Hair follicular keratinocyte (primary cell): ENCODE measurements at places on chromosomes 12 and 14. TPM values are rescaled to one million over a fixed set of nuclear protein-coding genes. Genes with fewer than 3 reads are reported as not detected.

Gene GALNT16
- not detected in 2 replicates for total RNA-seq

Gene RFLNA
- total RNA-seq = 26.7 and 27.3 TPM in 2 replicates

Gene POLE2
- total RNA-seq = 12.7 and 24.0 TPM in 2 replicates

Gene KRT72
- total RNA-seq = not detected in 2 replicates

Gene CTSG
- not detected in 2 replicates for total RNA-seq

Gene KRT85
- total RNA-seq = not detected in 2 replicates

Gene CCDC175
- total RNA-seq = not detected in 2 replicates

Gene EFS
- total RNA-seq = 8.2 and 10.1 TPM in 2 replicates

Gene ITGA5
- 186 and 267 TPM in 2 replicates for total RNA-seq

Gene KERA
- total RNA-seq = not detected in 2 replicates

Gene DENND5B
- total RNA-seq = 4.1 and 5.7 TPM in 2 replicates

Gene CDH24
- 6.0 and 8.8 TPM in 2 replicates for total RNA-seq

Gene TRAFD1
- 22.7 and 24.9 TPM in 2 replicates for total RNA-seq

Gene GYS2
- total RNA-seq = not detected in 2 replicates

Gene ALKBH2
- total RNA-seq = 22.8 and 33.6 TPM in 2 replicates

Gene CD163
- not detected in 2 replicates for total RNA-seq

Gene SAMD15
- total RNA-seq = 0.19 and 0.39 TPM in 2 replicates

Gene ADCY4
- total RNA-seq = 0.23 and 0.34 TPM in 2 replicates

Gene RDH16
- 0.16 TPM in 1 of 2 replicates, not detected in the other for total RNA-seq

Gene CLEC14A
- total RNA-seq = not detected in 2 replicates

Gene PRPH
- 0.16 TPM in 1 of 2 replicates, not detected in the other for total RNA-seq

Gene MYO1H
- not detected in 2 replicates for total RNA-seq

Gene EDDM3A
- total RNA-seq = not detected in 2 replicates

Gene MANSC4
- total RNA-seq = not detected in 2 replicates

Gene CIDEB
- total RNA-seq = 3.2 and 4.1 TPM in 2 replicates

Gene IFNG
- total RNA-seq = not detected in 2 replicates

Gene SMARCD1
- total RNA-seq = 68.8 and 97.3 TPM in 2 replicates

Gene PTGER2
- 0.84 and 1.2 TPM in 2 replicates for total RNA-seq

Gene COX8C
- total RNA-seq = not detected in 2 replicates

Gene USP44
- total RNA-seq = not detected in 2 replicates

Gene FOXA1
- total RNA-seq = 0.08 TPM in 1 of 2 replicates, not detected in the other

Gene TEX22
- total RNA-seq = not detected in 2 replicates

Gene ULK1
- 2.3 and 5.2 TPM in 2 replicates for total RNA-seq

Gene SYCP3
- not detected in 2 replicates for total RNA-seq

Gene TPH2
- total RNA-seq = not detected in 2 replicates

Gene DERA
- total RNA-seq = 50.8 and 60.1 TPM in 2 replicates

Gene TAS2R50
- total RNA-seq = not detected in 2 replicates

Gene AICDA
- not detected in 2 replicates for total RNA-seq

Gene LRRC10
- not detected in 2 replicates for total RNA-seq

Gene NFE2
- not detected in 2 replicates for total RNA-seq

Gene JPH4
- not detected in 2 replicates for total RNA-seq

Gene MARCHF9
- total RNA-seq = 6.1 and 9.1 TPM in 2 replicates

Gene RPGRIP1
- not detected in 2 replicates for total RNA-seq

Gene TAS2R9
- not detected in 2 replicates for total RNA-seq
